ENCODE measurements at places on chromosomes 12 and 14.

DNA sequence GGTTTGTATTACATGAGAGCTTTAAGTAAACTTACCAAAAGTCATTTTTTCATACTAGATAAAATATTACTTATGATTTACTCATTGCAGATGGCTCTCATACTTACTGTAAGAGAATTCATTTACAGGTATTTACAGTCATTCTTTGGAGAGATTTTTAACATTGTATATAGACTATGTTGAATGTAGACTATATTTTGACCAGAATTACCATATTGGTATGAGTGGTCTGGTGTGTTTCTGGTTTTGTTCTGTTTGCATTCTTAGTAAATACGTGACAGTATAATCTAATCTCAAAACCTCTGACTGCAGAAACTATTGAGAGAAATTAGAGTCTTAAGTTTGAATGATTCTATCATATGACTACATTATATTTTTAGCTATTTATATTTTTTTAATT lies 91.1 kb downstream of the USP15 start:
- DNase-seq, result no peak

- DNase-seq, result peak; percentile 8
These were observed 24.4 kb upstream of the HSP90B1 start for GRCh38 chr12:103905730-103906349.

GRCh38 chr14:74945852-74946658 lies 9.3 kb downstream of the PGF start:
- peak; percentile 72 for DNase-seq

- no peak for DNase-seq
These were observed 42.7 kb upstream of the NCOR2 start for GRCh38 chr12:124610021-124610612.

GRCh38 chr12:89566615-89567014 lies 40.8 kb upstream of the POC1B start:
- DNase-seq, result no peak

- DNase-seq, result no peak
These were observed 12.1 kb upstream of the SLC38A2 start for GRCh38 chr12:46384451-46385309.

GRCh38 chr12:112894128-112894527 lies 12.6 kb upstream of the OAS1 start:
- DNase-seq, result no peak
